Stimulated activated CD8-positive, alpha-beta memory T cell treated with anti-CD3 and anti-CD28 coated beads, Interleukin-2, amount 100 ng/mL, for 1 hour (primary cell): ENCODE measurements at places on chromosomes 16 and 17.
A peak's percentile ranks its signal among the peaks of the same experiment; 100 is the strongest.

- no peak for DNase-seq
These were observed 21.3 kb upstream of the CDH15 start for GRCh38 chr16:89150090-89150835.

DNA sequence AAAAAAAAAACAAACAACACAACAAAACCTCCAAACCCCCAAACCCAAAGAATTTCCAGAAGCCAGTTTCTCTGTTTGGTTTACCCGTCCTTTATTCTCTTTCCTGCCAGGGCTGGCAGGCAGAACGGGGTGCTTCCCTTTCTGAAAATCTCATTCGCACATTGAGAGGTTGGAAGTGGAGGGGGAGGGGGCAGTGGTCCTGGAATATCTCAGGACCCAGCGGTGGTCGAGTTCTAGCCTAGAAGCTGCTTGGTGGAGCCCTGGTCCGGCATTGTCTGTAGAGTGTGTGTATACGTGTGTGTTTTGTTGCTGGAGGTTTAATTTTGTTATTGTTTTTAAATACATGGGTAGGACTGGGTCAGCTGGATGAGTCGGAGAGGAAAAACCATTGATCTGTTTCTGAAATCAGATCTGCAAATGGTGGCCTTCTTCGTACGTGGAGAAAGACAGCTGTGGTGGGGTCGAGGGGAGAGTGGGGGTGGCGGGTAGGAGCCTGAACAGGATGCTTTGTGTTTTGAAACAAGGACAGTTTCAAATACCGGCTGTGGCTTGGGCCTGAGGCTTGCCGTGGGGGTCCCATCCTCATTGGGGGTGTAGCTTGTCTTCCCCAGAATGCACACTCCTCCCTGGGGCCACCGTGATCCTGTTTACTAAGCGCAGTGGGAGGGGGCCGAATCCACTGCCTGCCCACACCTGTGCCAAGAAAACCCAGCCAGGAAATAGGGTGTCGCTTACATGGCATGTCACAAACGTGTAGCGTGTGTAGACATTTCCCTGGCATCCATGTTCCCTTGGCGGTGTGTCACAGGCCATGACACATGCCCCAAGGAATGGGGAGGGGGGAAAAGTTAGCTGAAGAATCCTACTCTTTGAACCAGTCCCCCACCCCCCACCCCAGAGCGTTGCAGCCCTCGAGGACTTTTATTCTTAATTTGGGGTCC, 1.6 kb downstream of the CMIP start:
- DNase-seq: no peak

DNA sequence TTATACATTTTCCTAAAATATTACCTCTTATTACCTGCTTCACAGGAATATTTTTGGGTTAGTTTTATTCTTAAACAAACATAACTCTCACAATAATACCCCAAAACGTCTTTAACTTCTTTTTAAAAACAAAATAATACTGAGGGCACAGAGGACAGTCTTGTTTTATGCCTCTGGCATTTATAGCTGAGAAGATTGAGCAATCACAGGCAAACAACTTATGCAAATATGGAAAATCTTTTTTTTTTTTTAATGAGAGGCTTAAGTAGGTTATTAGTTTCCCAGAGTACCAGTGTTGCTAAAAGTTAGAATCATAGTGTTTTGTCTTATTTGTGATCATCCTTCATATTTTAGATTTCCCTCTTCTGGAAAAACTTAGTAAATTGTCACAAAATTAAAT, 195.0 kb downstream of the FTO start:
- DNase-seq: no peak

DNA sequence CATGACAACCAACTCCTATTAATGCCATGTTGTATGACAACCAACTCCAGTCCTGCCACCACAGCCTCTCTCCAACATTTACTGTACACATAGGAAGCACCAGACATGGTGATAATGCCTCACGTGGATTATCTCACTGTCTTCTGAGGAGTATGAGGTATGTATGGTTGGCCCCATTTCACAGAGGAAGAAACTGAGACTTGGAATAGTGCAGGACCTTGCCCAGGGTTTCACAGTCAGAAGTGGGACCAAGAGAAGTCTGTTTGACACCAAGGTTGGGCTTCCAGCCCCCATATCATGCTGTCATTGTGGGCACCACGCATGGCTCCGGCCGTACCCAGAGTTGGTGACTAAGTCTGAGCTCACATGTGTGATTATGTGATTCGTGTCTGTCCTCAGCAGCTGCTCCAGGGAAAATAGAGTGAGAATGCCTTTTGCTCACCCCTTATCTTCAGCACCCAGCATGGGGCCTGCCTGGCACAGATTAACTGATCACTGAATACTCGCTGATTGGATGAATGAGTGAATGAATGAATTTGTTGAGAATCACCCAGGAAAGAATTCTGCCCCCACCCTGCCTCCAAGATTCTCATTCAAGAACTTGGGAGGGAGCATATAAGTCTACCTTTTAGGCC, 204.1 kb upstream of the NLRP1 start:
- no peak for DNase-seq

DNA sequence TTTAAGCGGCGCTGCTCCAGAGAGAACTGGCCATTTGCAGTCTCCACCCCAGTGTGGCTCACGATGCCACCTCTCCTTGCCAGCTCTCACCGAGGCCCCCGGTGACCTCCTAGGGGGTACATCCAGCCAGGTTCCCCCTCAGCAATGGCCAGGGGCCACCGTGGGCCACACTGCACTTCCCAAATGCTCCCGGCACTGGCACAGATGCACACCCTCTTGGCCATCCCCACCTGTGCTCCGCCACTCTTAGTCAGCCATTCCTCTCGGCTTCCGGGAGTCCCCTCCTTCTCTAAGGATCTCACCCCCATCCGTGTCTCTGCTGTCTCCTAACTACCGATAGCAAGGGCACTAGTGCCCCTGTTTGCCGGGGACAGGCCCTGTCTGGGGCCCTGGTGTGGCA, 25.8 kb downstream of the MLYCD start:
- no peak for DNase-seq

DNA sequence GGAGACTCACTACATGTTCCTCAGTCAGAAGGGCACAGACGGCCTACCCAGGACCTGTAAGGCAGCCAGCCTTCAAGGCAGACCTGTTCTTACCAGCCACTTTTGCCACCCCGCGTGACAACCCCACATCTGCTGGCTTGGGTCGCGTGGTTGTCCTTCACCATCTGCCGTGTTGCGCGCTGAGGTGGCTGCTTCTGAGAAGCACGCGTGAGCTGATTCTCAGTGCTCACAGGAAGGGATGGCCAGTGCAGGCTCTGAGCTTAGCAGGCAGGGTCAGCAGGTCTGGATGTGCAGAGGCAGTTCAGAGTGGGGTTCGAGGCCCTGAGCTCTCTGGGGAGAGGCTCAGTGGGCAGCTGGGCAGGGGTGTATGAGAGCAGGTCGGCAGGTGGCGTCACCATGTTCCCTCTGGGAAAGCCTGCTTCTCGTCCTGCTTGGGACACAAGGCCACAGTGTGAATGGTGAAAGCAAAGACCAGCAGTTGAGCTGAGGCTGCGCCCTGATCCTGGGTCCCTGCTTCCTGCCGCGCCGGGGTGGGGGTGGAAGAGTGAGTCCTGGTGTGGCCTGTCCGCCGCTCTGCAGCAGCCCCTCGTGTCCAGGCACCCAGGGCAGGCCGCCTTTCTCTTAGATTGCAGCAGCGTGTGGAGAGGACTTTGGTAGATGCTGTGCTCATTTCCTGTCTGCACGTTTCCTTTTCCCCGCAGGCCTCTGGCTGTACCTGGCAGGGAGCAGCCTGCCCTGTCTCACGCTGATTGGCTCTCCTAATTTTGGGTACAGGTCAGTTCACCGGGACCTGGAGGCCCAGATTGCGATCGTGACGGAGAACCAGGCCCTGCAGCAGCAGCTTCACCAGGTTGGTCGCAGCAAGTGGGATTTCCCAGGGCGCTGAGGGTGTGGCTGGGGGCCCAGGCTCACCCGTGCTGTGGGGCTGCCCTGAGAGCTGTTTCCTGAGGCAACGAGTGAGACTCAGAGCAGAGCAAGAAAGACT, 36.0 kb downstream of the PGS1 start:
- DNase-seq: peak; percentile 20
